ENCODE measurements at places on chromosomes 2 and 18. TPM values are rescaled to one million over a fixed set of nuclear protein-coding genes. Genes with fewer than 3 reads are reported as not detected.

DNA sequence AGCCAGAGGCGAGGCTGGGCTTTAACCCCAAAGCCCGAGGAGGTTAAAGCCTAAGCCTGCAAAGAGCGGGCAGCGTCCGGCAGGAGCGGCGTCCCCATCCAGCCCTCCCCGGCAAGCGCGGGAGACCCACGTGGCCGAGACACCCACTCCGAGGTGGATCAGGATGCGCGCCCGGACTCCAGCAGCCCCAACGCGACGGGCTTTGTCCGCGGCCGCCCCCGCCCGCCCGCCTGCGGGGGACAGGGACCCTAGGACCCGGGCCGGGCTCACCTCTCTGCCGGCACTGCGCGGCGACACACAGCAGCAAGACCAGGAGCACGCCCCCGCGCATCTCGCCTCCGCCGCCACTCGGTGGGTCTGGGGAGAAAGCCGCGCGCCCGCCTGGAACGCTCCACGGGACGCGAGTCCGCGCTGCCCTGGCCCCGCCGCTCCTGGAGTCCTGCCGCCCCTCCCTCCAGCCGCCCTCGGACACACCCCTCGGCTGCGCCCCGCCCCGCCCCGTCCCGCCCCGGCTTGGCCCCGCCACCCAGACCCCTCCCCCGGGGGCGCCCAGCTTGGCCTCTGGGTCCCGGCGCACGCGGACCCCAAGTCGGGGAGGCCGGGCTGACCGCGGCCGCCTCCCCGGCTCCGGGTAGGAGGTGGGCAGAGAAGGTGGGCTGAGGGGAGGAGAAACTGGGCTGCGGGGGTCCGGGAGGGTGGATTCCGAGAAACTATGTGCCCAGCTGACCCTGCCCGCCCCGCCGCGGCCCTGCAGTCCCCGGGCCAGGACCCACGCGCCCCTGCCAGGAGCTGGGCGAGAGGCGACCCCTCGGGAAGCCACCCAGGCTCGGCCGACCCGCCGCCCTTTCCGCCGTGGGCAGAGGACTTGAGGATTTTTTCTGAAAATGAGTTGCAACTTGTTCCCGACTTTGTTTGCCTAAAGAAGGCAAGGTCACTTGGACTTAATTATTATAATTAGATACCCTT, at the start of gene LAMA1:
Gene LAMA1 (minus strand): TSS at position 408 of the 966 bp plus-strand sequence. CDS start 77 bp downstream, at position 331.
- DNase-seq, result peak; percentile 79

DNA sequence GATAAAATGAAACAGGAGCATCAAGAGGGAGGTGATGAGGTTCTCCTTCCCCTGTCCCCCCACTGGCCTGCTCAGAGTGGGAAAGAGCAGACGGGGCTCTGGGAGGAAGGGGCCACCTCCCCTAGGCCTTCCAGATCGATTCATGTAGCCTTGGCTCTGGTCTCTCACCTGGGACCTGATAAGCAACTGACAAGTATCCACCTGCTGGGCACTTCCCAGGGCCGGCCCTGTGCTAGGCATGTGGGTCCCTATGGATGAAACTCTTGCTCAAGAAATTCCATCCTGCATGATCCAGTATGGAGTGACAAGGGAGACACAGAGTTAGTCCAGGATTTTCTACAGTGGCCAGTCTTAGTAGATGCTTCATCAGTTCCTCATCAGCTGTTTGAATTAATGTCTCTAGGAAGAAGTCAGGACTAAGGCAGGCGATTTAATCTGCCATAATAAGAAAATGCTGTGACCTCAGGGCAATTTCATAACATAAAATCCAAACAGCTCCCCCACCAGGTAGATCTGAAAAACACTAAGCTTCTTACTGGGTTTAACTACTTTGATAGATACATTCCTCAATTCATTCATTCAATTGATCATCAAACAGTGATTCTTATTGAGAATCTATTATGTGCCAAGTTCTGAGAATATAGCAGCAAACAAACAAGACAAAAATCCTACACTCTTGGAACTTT, 44.7 kb upstream of the ZFP36L2 start:
- DNase-seq, result no peak

COPS9 gene
- 70.2 TPM for total RNA-seq

GRCh38 chr2:148899638-148900318, 24.8 kb downstream of the KIF5C start:
- DNase-seq, result no peak

DYSF gene
- total RNA-seq, result 4.3 TPM

LYPD1 gene
- total RNA-seq, result 5.9 TPM

Measured in osteoblast (primary cell).